ENCODE measurements at places on chromosomes 7 and 10.

DNA sequence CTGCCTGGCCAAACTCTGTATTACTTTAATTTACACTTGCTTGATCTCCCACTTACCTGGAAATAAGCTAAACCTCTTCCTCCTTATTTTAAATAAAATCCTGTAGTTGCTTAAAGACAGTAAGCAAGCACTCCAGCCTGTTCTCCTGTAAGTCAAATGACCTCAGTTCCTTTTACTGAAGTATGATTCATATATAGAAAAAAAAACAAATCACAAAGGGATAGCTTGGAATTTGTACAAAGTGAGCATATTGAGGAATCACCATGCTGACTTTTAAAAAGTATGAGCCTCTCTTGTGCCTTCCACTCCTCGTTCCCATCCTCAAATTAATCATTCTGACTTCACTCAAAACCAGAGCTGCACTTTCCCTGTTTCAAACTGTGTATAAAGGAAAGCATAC, 52.0 kb downstream of the C10orf90 start:
- DNase-seq: no peak

- no peak for DNase-seq
These were observed 39.5 kb upstream of the ANKRD1 start for GRCh38 chr10:90960355-90960814.

GRCh38 chr10:80187465-80188409, 17.6 kb downstream of the ANXA11 start:
- DNase-seq: no peak

DNA sequence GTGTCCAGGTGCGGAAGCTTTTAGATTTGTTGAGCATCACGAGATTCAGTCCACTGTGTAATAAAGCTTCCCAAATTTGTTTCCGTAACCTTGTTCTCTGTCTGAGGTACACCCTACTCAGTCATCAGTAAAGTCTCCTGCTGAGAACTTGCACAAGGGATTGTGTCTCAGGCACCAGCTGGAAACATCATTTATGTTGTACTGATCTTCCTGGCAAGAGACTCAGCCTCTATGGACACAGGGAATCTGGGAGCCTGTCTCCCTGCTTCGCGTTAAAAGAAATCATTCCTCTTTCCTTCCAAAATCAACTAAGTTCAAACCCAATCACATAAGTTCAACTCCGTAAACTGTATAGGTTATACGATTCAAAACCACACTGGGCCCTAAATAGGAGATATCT, 336.8 kb downstream of the GPR37 start:
- no peak for DNase-seq

- DNase-seq: no peak
These were observed 500.8 kb downstream of the PLXNA4 start for GRCh38 chr7:132075515-132075914.

DNA sequence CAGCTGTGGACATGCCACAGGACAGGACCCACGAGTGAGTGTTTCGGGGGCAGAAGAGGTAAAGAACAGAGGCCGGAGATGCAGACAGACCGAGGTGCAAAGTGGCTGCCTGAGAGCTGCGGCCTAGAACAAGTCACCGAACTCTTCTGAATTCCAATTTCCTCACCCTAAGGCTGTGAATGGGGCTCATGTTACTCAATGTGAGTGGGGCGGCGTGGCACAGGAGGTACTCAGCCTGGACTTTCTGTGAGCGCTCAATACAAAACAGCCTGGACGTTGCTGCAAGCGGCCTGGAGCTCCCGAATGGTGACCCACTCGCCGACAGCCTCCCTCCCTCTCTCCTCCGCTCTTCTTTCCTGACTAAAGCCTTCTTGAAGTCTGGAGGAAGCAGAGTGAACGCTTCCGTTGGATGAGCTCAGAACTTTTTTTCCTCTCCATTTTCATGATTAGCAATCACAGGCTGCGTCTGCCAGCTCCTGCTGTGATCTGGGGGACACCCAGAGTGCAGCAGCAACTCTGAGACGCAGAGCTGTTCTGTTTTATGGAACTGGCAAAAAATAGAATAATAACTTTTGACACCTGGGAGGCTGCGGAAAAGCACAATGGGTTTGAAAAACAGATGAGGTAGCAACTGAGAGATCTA, 108.5 kb downstream of the PTPRN2 start:
- no peak for DNase-seq

- peak; percentile 59 for DNase-seq
These were observed 2.4 kb upstream of the CNOT4 start for GRCh38 chr7:135512135-135512887.

GRCh38 chr7:90461219-90461618, 8.2 kb upstream of the PTTG1IP2 start:
- DNase-seq: no peak

DNA sequence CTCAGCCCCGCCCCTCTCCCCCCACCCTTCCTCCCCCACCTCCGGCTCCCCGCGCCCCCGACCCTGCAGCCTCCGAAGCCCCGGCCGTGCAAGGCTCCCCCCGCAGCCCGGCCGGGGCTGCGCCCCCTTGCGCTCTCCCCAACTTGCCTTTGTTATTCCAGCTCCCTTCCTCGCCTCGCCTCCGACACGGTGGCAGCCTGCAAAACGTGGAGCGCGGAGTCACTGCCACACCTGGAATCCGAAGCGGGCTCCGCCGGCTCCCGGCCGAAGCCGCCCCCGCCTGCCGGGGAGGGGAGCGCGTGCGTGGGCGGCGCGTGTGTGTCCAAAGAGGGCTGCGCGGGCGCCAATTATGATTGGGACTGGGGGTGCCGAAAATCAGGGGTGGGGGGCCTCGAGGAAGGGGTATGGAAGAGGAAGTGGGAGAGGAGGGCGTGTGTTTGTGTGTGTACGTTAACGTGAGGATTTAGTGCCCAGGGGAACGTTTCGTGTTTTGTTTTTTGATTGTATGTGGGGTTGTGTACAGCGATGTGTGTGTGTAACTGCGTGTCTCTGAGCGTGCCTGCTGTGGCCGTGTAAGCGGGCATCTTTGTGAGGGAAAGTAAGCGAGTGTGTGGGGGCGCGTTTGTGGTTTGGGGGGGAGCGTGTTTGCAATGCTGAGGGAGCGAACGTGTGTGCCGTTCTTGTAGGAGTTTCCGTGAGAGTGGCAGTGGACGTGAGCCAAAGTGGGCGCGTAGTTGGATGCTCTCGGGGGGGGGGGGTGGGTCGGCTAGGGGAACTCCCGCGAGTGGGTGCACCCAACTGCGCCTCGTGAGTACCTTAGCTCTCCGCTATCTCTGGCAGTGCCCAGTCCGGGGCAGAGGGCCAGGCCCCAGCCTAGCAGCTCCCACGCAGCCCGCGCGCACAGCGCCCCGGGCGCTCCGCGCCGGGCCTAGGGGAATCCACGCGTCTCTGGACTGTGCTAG, 1.2 kb upstream of the ZMIZ1 start:
- DNase-seq: no peak

DNA sequence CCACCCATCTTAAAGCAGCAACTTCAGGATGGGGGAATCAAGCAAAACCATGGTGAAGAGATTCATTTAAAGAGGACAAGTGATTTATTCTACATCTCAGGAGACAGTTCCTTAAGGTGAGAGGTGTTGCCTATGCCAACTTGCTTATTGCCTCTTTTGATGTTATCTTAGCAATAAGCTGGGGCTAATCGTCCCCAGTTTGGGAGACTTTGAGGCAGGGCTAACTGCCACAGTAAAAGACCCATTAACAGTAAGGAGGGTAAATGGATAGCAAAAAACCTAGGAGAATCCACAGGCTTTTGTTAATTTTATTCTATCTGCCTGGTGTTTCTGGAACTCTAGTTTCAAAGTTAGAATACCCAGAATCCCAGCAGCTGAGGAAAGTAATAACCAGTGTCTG, 22.1 kb upstream of the HERPUD2 start:
- DNase-seq: no peak

DNA sequence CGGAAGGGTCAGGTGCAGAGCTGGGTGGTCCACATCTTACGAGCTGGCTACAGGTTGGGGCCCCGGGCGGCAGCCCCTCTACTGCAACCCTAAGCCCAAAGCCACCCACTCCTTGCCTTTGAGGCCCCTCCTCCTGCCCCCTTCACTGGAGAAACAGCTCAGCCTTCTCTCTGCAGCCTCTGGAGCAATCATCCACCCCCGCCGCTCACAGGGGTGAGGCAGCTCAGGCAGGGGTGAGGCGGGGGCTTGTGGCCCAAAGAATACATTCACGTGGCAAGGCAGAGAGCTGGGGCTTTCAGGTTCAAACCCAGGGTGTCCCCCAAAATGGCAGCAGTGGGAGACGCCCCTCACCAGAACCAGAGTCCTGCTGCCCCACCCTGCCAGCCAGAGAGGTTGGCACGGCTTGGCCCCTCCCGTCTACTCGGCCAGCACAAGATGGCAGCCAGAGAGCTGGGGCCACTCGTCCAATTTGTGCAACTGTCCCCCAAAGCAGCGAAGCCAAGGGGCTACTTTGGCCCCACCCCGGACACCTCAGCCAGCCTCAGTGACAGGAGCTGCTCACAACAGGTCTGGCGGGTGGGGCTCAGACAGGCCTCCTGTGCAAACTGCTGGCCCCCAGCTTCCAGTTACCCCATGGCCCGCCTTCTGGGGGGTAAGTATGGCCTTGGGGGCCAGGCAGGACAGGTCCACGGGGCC, 7.2 kb downstream of the GNB2 start:
- no peak for DNase-seq

GRCh38 chr7:73537051-73537450, 15.0 kb upstream of the BAZ1B start:
- no peak for DNase-seq

DNA sequence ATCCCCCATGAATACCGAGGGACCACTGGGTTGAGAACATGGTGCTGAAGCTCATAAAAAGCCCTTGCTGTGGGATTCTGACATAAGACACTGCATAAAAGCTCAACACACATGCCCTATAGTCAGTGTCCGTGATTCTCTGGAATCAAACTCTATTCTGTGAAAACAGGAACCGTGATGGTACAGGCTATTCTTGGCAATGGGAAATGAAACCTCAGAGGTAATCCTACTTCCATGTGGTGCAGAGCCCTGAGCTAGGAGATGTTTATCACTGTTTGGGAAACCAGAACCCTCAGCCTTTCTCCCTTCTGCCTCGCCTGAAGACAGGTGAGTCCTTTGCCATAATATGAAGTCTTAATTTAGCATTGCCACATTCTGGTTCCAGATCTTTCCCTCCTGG, 80.8 kb upstream of the PRSS1 start:
- DNase-seq: no peak

GRCh38 chr7:128742206-128742605, 3.0 kb downstream of the CALU start:
- peak; percentile 8 for DNase-seq

- DNase-seq: no peak
These were observed 312.6 kb downstream of the WDR37 start for GRCh38 chr10:1368842-1369171.

- no peak for DNase-seq
These were observed 123.7 kb upstream of the KCTD7 start for GRCh38 chr7:66505009-66505408.

- no peak for DNase-seq
These were observed 9.1 kb downstream of the RPS24 start for GRCh38 chr10:78042752-78043104.

DNA sequence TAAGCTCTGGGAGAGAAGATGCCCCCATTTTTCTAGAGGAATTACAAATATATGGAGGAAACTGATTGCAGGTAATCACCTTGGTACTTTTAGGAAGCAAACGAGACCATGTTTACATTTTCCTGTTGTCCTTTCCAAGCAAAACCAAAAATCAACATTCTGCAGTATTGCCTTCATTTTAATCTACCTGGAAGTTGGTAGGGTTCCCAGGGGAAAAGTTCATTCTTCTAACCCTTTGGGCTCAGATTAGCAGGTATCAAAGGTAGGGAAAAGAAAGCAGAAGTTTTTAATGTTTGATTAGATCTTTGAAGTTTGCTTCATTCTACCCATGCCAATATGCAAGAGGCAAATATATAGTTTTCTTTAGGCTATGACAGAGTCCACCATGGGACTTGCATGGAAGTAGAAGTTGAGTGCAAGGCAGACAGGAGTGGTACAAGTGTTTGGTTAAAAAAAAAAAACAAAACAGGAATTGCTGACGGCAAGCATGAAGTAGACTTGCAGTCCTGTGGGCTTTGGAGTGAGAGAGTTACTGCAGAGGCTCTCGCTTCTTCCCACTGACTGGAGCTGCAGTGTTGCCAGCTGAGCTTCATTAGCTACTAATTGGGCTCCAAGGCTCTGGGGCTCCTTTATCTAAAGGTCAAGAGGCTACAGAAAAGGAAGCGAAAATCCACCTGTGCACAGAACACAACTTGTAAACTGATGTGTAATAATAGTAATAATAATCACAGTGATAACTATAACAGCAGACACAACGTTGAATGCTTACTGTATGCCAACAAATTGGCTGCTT, 28.9 kb upstream of the ASAH2 start:
- DNase-seq: no peak

DNA sequence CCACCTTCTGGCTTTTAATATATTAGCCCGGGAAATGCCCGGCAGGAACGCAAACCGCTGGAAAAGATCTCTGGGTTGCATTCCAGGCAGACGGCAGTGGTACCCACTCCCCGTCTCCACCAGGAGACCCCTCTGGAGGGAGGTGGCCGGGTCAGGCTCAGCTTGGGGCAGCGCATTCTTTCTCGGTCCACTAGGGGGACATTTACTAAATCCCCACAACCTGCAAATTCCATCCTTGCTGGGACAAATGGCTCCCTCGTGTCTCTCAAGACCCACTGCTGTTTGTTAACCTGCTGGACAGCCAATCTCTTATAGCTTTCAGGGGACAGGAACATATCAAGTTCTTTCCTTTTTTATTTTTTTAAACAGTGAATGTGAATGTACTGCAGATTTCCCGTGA, 45.8 kb upstream of the CARD11 start:
- DNase-seq: no peak

DNA sequence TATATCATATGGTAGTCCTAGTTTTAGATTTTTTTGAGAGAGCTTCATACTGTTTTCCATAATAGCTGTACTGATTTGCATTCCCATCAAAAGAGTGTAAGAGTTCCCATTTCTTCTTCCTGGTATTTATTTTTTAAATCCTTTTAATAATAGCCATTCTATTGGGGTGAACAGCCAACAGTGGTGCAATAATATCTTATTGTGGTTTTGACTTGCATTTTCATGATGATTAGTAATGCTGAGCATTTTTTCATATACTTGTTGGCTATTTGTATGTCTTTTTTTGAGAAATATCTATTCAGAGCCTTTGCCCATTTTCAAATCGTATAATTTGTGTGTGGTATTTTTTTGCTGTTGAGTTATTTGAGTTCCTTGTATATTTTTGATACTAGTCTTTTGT, 167.4 kb downstream of the FZD1 start:
- DNase-seq: no peak

DNA sequence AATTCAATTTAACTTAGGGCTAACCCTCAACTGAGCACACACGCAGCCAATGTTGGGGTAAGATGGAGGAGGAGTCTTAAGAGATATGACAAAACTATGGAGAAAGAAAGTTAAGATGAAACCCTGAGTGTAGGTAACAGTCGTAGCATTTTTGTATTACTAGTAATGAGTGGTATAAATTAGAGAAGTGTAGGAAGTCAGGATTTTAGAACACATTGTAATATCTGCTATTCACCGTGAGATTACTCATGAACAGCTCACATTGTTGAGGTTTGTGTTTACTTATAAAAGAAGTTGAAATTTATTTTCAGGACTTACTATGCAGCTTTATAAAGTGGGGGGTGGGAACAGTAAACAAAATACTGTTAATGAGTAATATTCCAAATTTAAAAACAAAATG, 107.2 kb downstream of the ARHGAP21 start:
- DNase-seq: no peak

- DNase-seq: no peak
These were observed 89.6 kb upstream of the ZNF804B start for GRCh38 chr7:88669913-88670312.
